ENCODE measurements at places on chromosomes 13 and 19.
A peak's percentile ranks its signal among the peaks of the same experiment; 100 is the strongest.

GRCh38 chr13:99151516-99151915 lies 49.1 kb upstream of the UBAC2 start:
- DNase-seq, result no peak

DNA sequence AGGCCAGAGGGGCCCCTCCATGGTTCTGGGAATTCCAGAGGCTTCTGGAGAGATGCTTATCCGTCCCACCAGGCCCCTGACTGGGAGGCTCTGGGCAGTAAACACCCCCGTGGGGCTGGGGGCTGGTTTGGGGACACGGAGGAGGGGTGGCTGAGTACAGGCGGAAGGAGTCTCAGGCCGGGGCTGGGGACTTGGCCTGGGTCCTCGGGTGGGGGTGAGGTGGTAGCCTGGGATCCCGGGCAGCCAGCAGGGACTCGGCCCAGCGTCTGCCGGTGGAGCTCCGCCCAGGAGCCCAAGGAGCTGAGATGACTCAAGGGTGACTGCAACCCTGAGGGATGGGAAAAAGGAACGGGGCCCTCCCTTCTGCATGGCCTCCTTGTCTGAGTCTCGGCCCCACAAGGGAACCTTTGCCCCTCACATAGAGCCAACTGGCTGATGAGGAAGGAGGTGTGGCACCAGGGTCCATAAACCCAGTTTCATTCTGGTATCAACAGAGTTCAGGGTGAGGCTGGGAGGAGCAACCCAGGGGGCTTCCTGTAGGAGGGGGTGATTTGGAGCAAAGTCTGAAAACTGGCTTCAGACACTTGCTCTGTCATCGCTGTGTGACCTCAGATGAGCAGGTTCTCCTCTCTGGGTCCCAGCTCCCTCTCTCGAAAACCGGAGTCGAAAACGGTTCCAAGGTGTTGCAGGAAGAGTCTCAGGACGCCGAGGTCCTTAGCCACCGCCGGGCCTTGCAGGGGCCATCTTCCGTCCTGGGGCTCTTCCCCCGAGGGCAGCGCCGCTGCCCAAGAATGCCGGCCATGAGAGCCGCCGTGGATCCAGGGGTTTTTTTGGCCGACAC lies 809 bp downstream of the MISP start:
- DNase-seq, result no peak

- DNase-seq, result no peak
Measured at GRCh38 chr19:56642711-56643459, at the start of gene SMIM17. Gene SMIM17 (plus strand): TSS chr19:56643159. CDS start chr19:56645668, 2,509 bp downstream.

GRCh38 chr19:14347999-14348889 lies 33.0 kb upstream of the ADGRE5 start:
- peak; percentile 60 for DNase-seq

- DNase-seq, result peak; percentile 38
Measured at GRCh38 chr13:44576351-44577235, 463 bp upstream of the TSC22D1 start.

DNA sequence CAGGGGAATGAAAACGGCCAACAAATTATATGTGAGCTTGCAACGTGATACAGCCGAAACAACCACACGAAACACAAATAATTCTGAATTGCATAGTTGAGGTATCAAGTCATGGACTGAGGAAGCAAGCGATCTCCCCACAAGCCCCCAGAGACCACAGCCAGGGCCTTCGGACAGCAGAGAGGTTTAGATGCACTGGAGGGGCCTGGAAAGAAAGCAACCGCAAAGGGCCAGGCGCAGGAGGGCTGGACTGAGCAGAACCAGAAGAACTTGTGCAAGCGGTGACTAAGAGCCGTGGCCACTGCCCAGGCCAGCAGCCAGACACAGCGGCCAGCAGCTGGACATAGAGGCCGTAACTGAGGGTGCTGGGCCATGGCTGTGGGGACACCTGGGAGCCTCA lies 131.4 kb downstream of the TNFRSF19 start:
- no peak for DNase-seq

DNA sequence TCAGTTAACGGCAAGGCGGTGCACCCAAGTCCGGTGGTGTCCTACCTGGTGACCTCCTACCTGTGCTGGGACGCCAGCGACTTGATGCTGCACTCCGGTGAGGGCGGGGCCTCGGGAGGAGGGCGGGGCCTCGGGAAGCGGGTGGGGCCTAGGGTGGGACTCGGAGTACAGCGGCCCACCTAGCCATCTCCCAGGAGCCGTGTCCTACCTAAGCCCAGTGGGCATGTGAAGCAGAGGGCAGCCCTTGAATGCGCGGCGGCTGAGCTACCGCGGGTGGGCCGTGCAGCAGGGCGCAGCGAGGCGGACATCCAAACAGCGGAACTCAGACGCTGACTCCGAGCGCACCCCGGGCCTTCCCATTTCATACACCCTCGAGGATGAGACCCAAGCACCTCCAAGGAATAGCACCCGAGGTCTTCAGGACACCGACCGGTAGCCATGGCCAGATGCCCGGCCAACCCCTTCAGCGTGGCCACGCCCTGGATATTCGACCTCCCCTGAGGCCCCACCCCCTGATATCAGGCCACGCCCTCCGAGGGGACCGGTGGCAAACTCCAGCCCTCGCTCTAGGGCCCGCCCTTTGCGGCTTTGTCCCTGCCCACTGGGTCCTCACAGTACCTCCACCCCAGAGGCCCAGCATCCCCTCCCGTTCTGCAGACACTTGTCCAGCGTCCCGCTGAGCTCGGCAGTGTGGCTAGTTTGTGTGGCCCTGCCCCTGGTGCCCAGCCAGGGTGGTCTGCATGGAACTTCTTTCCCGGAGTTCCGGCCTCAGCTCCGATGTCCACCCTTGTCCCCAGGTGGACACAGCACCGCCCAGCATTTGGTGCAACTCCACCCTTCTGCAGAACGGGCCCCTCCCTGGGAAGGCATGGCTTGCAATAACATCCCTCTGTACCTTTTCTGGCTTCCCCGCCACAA lies 5.4 kb downstream of the KLK1 start:
- DNase-seq, result peak; percentile 76

- DNase-seq, result peak; percentile 81
Measured at GRCh38 chr19:48836089-48837017, at the start of gene HSD17B14. Gene HSD17B14 (minus strand): TSS chr19:48836491. CDS start chr19:48836411, 80 bp downstream.

- DNase-seq, result no peak
Measured at GRCh38 chr19:13098277-13099072, 4.2 kb downstream of the LYL1 start.

- no peak for DNase-seq
Measured at GRCh38 chr13:113912596-113912995, 48.7 kb upstream of the GAS6 start.

DNA sequence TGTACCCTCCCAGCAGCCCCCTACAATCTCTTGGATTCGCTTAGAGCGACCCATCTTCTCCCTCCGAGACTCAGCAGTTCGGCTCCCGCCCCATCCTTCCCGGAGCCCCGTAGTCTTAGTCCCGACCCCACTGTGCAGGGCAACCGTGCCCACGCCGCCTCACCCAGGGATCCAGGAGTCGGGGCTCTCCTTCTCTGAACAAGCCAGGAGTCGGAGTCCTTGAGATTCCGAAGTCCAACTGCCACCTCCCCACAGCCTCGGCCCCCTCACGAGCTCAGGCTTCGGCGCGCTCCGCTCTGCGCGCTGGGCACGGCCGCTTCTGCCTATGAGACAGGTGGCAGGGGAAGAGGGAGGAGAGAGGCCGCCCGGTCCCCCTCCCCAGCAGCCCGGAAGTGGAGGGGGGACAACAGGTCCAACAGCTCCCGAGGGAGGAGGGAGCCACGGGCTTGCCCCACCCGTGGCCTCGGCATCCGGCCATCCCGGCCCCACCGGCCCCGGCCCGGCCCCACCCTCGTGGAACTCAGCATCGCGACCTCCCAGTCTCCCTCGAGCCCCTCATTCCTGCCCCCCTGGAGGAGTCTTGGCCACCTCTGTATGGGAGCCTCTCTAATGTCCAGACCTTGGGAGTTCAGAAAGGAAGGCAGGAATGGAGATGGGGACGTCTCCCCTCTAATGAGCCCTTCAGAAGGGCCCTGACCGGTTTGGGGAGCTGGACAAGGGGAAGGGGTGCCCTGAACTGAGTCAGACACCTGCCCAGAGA lies at the start of gene PHLDB3:
PHLDB3 (minus strand) TSS at position 321 of the 760 bp plus-strand sequence. CDS start 628 bp downstream, outside the sequence.
- no peak for DNase-seq

- no peak for DNase-seq
Measured at GRCh38 chr19:21430675-21431074, 33.7 kb downstream of the ZNF493 start.

DNA sequence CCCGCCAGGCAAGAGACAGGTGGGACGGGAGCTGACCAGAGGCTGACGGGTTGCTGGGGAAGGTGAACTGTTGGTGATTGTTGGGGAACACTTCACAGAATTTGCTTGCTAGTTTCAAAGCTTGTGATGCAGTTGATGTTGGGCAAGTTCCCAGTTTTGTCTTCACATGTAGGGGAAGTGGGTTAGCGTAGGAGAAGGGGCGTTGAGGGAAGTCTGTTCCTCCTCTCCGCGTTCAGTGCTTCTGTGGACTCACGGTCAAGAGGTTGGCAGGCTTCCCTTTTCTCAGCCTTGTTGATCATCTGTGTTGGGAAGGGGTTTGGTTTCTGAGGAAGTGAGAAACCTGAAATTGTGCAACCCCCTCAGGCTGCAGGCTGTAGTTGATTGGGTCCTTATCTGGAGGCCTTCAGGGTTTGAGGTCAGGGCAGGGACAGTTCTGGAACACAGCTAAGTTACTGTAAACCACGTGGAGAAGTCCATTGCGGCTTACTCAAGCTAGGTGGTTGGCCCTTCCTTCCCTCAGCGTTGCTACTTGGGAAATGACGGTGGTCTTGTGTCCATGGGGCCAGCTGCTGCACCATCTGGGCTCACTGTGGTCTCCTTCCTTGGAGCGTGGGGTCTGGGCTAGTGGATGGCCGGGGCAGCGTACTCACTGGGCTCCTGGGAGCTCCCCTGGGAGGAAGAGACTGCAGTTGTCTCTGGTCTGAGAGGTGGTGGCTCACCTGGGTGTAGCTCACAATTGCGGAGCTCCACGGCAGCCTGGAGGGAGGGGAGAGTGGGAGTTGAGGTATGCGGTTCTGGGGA lies 7.5 kb downstream of the RPS9 start:
- DNase-seq, result no peak

GRCh38 chr13:82791035-82791434 lies 1091.2 kb downstream of the SLITRK1 start:
- no peak for DNase-seq

DNA sequence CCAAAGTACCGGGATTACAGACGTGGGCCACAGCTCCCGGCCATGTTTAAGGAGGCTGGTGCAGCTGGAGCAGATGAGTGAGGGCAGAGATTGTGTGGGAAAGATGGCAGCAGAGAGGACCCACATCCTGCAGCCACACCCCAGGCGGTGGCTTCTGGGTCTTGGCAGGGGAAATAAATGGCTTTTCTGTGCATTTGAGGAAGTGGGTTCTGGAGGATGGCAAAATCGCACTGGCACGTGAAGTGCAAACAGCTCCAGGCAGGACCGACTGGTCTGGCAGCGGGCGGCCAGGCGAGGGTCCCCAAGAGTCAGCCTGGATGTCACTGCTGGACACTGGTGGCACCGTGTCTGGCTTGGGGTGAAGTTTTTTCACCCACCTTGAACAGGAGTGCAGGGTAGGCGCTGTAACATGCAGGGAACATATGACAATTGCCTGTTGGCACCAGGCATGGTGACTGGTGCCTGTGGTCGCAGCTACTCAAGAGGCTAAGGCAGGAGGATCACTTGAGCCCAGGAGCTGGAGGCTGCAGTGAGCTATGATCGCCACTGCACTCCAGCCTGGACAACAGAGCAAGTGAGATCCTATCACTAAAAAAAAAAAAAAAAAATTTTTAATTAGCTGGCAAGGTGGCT lies 8.4 kb downstream of the B3GNT3 start:
- no peak for DNase-seq

GRCh38 chr13:39490136-39490535 lies 112.9 kb downstream of the LHFPL6 start:
- DNase-seq, result peak; percentile 52

Measured in neuronal stem cell (in vitro differentiated cells).